Stromal cell of bone marrow (primary cell): ENCODE measurements at places on chromosomes 16 and 17.

DNA sequence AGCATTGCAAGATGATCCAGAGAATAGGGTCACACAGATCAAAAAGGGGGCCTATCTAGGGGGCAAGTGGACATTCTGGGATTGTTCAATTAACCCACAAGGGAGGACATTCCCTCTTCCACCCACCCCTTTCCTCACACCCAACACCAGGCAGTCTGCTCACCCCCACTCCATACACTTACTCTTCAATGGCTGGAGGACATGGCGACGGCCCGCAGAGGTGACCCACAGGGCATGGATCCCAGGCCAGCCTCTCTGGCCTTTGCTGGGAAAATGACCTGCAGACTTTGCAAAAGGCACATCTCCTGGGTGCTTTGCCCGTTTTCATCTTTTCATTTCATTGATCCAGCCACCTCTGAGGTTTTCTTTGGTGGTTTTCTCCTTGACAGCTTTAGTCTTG lies 1.7 kb upstream of the CACNG5 start:
- DNase-seq = no peak

- DNase-seq = no peak
Measured at GRCh38 chr16:25395528-25395927, 137.9 kb upstream of the ZKSCAN2 start.

DNA sequence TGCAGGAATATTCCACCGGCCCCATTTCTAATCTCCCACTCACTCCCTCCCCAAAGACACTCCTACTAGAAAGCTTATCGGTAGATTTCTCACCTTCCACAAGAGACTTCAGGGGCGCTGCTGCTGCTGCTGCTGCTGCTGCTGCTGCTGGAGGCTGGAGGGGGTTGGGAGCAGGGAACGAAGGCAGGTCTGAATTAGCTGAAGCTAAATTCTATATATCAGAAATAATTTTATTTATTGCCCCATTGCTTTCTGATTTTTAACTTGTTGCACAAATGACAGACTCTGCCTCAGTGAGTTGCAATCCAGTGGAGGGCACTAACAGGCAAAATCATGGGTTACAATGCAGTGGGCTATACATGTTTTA lies 25.8 kb upstream of the HLF start:
- DNase-seq = no peak

DNA sequence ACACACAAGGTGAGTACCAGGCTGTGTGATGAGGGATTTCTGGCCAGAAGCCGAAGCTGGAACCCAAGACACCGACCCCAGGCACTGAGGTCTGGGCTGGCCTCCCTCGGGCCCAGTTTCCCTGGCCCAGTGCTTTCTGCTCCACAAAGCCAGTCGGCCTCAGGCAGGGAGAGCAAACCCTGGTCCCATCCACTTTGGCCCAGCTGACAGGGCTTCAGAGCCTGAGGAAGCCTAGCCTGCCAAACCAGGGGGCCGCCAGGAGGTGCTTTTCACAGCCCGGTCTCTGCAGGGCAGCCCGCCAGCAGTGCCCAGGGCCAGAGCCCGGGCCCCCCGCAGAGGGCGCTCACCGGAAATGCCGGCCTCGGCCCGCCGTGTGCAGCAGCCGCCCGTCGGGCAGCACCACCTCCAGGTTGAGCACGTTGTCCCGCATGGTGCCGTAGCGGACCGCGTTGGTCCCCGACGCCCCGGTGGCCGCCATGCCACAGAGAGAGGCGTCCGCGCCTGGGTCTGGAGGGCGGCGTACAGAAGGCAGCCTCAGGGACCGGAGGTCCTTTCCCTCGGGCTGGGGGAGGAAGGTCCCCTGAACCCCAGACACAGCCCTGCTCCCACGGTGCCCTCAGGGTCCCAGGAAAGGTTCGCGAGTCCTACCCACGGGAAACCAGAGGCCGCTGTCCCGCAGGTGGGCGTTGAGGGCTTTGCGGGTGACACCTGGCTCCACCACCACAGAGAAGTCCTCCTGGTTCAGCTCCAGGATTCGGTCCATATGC lies 2.2 kb downstream of the LDHD start:
- DNase-seq = no peak

GRCh38 chr17:65173284-65173793 lies 36.2 kb downstream of the RGS9 start:
- DNase-seq = no peak

- DNase-seq = no peak
Measured at GRCh38 chr17:40862985-40863733, 3.9 kb downstream of the KRT12 start.
